ENCODE measurements at places on chromosomes 1 and 21.

GRCh38 chr1:190667914-190668313, 190.2 kb upstream of the BRINP3 start:
- DNase-seq: no peak

DNA sequence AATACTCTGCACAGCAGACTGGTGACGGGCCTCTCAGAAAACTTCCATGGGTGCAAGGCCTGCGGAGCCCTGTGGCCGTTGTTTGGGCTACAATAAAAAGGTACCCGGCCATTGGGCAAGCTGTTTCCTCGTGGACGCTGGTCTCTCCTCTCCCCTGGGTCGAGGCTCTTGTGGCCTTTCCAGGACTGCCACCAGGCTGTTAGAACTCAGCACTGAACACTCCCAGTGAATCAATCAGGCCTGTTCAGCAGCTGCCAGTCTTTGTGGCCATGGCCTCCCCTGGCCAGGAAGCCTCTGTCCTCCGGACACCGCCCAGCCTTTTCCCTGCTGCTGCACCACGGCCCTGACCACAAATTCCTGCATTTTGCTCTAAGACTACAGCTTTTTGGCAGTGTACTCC, 33.0 kb upstream of the ACTRT2 start:
- no peak for DNase-seq

GRCh38 chr1:59511476-59512465, 214.9 kb downstream of the FGGY start:
- no peak for DNase-seq

- no peak for DNase-seq
Measured at GRCh38 chr1:177311111-177311510, 140.4 kb downstream of the BRINP2 start.

DNA sequence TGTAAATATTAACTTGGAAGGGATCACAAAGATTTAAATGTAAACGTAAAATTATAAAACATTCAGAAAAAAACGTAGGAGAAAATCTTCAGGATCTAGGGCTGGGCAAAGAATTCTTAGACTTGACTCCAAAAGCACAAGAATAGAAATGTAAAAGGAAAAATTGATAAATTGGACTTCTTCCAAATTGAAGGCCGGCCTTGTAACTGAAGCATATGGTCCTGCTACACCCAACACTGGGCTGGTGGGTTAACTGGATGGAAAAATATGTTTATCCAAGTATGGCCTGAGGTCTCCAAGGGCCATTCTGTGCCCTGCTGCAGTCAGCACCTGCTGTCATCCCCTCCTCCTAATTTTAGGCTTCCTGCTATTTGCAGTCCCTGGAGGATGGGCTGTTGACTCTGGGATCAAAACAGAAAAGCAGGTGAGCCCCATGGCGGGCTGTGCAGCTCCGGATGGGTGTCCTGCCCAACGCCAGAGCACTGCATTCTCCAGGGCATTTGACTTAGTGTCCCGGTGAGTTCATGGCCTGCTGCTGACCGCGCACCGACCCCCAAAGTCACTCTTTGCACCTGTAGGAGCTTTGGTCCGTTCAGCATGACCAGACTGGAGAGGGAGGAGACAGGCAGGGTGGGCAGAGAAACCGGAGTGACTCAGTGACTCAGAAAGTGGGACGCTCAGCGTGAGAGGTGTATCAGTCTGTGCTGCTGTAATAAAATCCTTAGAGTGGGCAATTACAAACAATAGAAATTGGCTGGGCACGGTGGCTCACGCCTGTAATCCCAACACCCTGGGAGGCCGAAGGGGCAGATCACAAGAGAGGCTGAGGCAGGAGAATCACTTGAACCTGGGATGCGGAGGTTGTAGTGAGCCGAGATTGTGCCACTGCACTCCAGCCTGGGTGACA, 6.1 kb upstream of the AIRE start:
- DNase-seq: no peak

- no peak for DNase-seq
Measured at GRCh38 chr1:59880735-59881134, 45.8 kb downstream of the CYP2J2 start.
